Immature natural killer cell (primary cell): ENCODE measurements at places on chromosomes 5 and 9.

GRCh38 chr5:180865981-180866695 is 5.1 kb upstream of the ZFP62 start:
- no peak for DNase-seq

DNA sequence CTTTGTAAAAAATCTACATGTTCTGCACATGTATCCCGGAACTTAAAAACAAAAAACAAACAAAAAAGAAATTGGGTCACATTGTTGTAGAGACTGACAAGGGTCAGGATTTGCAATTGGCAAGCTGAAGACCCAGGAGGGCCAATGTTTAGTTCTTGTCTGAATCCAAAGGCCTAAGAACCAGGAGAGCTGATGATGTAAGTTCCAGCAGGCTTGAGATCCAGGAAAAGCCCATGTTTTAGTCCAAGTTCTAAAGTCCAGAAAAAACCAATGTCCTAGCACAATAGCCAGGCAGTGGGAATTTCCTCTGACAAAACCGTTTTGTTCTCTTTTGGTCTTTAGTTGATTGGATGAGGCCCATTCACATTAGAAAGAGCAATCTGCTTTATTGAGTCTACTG is 244.9 kb downstream of the DMAC1 start:
- no peak for DNase-seq

- no peak for DNase-seq
Observed at GRCh38 chr5:15034379-15034778, 162.8 kb upstream of the ANKH start.

- DNase-seq, result no peak
Observed at GRCh38 chr5:143056339-143056704, 286.1 kb downstream of the ARHGAP26 start.

DNA sequence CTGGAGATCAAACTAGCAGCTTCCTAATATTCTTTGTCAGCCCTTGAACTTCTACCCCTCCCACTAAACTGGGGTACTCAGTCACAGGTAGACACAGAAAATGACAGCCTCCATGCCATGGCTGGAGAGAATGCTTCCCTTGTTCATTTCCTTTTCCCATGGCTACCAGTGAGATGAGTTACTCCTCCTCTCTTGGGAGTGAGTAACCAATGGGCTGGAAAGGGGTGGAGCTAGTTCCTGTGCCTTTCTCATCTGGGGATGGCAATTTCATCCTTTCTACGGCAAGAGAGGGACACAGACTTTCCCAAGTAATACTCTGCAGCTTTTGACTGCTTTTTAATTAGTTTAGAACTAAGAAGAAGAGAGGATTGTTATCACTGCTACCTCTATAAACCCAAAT is 1045.6 kb upstream of the WWC1 start:
- no peak for DNase-seq

DNA sequence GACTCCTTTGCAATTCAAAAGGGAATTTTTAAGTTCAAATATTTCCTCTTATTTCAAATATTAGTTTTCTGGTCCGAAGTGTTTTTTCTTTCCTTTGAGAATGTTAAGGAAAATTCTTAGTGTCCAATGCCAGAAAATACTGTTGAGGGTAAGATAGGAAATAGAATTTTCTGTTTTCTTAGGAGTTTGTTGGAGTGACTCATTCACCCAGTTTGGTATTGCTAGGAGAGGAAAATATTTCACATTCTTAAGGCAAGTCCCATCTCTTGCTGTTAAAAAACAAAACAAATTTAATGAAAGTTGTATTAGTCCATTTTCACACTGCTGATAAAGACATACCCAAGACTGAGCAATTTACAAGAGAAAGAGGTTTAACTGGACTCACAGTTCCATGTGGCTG is 349.2 kb upstream of the ADAMTSL1 start:
- no peak for DNase-seq

DNA sequence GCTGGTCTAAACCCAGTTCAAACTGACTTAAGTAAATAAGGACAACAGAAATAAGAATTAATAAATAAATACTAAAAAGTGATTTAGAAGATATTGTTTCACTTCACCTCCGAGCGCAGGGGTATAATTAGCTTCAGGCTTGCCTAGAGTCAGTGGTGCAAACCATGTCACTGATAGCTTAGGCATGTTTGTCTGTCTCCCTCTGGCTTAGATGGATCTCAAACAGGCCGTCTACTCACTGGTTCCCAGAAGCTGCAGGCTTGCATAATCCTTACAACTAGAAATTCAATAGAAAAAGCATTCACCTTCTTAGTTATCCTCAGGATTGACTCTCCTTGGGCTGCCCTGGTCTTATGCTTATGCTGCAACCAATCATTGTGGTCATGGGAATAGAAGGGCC is 629.8 kb upstream of the WWC1 start:
- DNase-seq, result no peak

DNA sequence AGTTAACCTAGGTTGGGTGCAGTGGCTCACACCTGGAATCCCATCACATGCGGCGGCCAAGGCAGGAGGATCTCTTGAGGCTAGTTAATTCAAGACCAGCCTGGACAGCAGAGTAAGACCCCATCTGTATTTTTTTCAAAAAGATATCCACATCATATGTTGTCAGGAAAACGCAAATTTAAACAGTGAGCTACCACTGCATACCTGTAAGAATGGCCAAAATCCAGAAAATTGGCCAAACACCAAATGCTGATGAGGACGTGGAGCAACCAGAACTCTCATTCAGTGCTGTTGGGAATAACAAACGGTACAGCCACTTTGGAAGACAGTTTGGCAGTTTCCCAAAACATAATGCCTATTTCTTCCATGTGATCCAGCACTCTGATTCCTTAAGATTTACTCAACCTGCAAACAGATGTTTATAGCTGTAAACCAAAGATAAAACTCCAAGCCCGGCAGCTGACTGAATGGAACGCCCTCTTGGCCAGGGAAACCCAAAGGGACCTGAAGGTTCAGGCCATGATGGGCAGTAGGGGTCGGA is 12.4 kb downstream of the CEL start:
- DNase-seq, result no peak

DNA sequence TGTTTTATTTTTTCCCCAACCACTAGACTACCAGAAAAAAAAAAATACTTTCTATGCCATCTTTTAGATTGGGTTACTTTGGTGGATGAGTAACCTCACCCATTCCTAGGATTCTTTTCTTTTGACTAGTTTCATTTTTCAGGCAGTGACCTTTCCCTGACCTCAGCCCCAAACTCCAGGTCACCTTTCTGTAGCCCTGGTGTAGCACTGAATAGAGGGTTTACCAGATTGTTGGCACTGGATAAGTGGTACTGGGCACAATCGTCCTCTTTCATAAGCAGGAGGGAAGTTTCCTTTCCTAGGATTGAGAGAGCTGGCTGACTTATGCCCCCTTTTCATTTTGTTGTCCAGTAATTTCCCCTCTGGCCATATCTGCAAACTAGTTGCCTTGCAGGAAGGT is 169.4 kb upstream of the TMEM161B start:
- no peak for DNase-seq

DNA sequence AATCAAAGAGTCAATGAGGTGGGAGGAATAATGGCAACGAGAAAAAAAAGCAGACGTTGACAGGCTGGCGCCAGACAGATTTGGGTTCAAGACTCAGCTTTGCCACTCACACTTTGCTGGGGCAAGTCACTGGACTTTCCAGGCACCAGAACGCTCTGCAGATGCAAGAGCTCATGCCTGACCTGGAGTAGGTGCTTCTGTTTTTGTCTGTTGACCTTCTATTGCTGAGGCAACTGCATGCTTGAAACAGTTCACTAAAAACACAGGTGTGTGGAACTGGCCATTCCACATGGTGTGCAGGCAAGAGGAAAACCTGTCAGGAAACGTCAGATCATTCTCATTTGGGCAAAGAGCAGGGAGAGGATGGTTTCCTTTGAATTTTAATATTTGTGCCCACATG is 161.2 kb upstream of the SMIM23 start:
- no peak for DNase-seq

DNA sequence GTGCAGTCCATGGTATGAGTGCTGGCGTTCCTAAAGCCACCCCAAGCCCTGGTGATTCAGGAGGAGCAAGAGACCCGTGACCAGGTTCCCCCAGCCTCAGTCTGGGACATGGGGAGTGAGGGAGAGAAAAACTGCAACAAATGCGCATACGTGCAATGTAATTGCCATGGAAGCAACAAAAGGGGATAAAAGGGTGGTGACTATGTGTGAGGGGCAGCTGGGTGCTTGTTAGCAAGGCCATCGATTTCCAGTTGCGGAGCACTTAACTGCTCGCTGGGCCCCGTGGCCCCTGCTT is 709 bp upstream of the SH3PXD2B start:
- no peak for DNase-seq

GRCh38 chr5:5014586-5015235 is 125.4 kb upstream of the ADAMTS16 start:
- DNase-seq, result no peak

GRCh38 chr9:84793251-84793650 is 123.7 kb downstream of the NTRK2 start:
- no peak for DNase-seq

DNA sequence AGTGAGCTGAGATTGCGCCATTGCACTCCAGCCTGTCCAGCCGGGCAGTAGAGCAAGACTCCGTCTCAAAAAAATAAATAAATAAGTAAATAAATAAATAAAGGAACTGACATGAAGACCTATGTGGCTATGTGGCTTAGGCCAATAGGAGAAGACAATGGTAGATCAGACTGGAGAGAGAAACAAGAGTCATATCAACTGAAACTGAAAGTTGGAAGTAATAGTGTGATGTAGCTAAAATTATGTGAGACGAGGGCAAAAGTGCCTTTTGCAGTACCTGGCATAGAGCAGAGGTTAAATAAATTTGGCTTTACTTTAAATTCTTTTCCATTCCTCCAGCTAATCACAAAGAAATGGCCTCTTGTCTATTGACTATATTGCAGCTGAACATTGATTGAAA is 7.3 kb downstream of the FBP2 start:
- DNase-seq, result no peak

- DNase-seq, result no peak
Observed at GRCh38 chr5:171724468-171725204, 61.0 kb upstream of the SMIM23 start.

- DNase-seq, result no peak
Observed at GRCh38 chr9:137530331-137530730, 19.9 kb downstream of the PNPLA7 start.

- DNase-seq, result no peak
Observed at GRCh38 chr5:157236423-157236822, 29.5 kb upstream of the CYFIP2 start.

DNA sequence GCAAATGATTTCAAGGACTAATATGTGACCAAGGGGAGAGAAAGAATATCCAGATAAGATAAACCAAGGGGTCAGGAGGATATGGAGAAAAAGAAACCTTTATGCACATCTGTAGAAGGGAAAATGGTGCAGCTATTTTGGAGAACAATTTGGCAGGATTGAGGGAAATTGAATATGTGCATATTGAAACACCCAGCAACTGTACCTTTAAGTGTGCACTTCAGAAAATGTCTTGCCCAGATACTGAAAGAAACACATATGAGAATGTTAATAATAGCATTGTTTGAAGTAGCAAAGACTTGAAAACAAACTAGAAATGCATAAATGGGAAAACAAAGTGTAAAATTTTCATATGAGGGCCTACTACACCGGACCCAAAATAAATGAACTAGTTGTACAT is 599.6 kb downstream of the PSAT1 start:
- DNase-seq, result no peak

GRCh38 chr5:16095612-16096011 is 84.0 kb downstream of the MARCHF11 start:
- no peak for DNase-seq

- DNase-seq, result no peak
Observed at GRCh38 chr5:58544195-58544594, 38.7 kb upstream of the RAB3C start.

DNA sequence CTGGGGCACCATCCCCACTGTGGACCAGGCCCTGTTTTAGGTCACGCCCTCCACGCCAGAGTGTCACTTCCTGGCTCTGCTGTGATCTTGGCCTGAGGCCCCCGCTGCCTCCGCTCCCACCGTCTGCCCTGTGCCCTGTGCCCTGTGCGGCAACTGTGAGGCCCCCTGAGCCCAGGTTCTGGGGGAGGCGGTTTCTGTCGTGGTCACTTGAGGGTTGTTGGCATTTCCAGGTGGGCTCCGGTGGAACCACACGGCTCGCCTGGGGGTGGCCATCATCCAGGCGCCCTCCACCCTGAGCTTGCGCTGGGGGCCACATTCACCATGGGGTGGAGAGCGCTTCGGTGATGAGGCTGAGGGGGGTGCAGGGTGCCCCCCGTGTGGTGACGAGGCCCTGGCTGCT is 6.6 kb downstream of the DPP7 start:
- no peak for DNase-seq

DNA sequence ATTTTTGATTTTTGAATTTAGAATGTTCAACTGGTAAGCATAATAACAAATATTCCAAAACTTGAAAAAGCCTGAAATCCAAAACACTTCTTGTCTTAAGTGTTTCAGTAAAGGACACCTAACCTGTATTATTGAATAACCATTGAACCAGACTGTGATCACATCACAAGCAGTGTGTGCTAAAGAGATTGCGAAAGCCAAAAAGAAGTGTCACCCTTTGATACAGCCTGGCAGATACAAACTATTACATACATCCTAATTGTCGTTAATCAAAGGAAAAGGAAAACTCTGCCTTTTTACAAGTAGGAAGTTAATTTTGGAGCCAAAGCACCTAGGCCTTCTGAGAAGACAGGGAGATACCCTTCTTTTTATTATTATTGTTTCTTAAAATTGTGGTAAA is 8.4 kb upstream of the FAM120AOS start:
- no peak for DNase-seq

GRCh38 chr5:20307391-20307790 is 319.4 kb upstream of the CDH18 start:
- no peak for DNase-seq
